ENCODE measurements at places on chromosomes 16 and 17.

GRCh38 chr16:83615953-83616350, 191.8 kb upstream of the HSBP1 start:
- no peaks in the 10 kb centered on the region for H3K27me3 ChIP-seq
- H3K4me1 ChIP-seq: no peaks in the 10 kb centered on the region
- H3K4me3 ChIP-seq: no peak overlapping the region

DNA sequence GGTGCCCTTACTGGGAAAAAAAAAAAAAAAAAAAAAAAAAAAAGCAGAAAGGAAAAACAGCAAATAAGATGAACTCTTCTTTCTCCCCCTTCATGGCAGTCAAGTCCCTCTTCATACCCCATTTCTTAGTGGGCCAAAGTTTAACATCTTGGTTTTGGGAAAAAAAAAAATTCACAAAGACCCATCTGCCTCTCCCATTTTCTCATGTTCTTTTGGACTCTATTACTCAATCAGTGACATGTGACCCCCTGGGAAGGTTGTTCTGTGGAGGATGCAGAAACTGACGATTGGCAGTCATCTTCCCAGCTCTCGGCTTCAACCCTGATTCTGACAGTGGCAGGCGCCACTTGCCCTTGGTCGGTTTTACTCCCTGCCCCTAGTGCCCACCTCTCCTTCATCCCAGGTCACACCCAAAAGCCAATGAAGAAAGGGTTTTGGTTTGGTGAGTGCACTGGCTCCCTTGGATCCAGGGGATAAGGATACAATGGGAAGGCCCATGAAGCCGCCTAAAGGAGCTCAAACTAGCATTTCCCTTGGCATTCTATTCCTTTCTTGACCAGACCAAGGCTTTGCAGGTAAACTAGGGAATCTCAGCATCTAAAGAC, 60.7 kb upstream of the TBX2 start:
- DNase-seq: no peak
- no peaks in the 10 kb centered on the region for H3K36me3 ChIP-seq
- no peak overlapping the region for H3K27ac ChIP-seq
- H3K4me1 ChIP-seq: no peaks in the 10 kb centered on the region

- peak overlapping the region; percentile 78 for H3K27ac ChIP-seq
- no peaks in the 10 kb centered on the region for H3K27me3 ChIP-seq
- H3K36me3 ChIP-seq: no peaks in the 10 kb centered on the region
- no peak for DNase-seq
Measured at GRCh38 chr17:64607862-64608565, 54.1 kb downstream of the SMURF2 start.

DNA sequence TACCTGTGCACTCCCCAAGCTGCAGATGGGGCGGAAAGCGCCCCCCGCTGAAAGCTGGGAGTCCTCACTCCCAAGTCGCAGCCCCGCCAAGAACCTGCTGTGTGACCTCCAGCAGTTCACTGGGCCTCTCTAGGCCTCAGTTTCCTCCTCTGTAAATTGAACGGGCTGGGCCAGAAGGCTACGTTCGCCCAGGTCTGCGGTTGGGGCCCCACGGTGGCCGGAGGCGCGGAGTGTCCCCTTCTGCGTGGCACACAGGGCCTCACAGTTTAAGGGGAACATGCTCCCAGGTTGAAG, 628 bp downstream of the GALK1 start:
- H3K4me1 ChIP-seq: peaks cover 14% of the 10 kb centered on the region
- peaks cover 2% of the 10 kb centered on the region for H3K36me3 ChIP-seq
- no peaks in the 10 kb centered on the region for H3K27me3 ChIP-seq
- H3K4me3 ChIP-seq: peak overlapping the region; percentile 88

DNA sequence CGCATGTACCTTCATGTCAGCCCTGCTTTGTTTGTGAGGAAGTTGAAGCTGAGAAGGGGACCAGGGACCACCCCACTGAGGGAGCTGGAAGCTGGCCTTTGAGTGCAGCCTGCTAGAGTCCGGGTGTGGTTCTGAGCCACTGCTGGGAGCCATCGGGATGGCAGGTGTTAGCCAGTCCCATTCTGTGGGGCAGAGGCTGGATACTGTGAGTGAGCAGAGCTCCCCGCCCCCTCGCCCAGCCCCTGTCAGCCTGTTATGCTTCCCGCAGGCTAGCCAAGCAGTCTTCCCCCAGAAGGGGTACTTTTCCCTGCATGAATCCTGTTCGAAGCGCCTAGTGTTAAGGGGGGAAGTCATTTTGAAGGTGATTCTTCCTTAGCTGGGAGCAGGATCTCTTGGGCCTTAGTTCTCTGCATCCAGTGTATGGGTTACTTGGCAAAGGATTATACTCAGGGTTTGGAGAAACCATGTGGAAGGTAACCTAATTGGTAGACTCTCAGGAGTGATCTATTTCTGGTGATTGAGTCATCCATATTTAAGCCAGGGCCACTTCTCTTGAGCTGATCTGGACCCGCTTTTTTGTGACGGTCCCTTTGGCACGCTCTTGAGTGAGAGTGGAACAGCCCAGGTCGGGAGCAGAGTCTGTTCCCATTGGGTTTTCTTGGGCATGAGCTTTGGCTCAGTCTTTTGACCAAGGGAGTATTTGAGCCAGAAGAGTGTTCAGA, 23.8 kb downstream of the AKAP1 start:
- peaks cover 12% of the 10 kb centered on the region for H3K36me3 ChIP-seq
- no peak overlapping the region for H3K27ac ChIP-seq
- H3K4me1 ChIP-seq: peaks cover 3% of the 10 kb centered on the region

GRCh38 chr17:55198690-55199370, 65.9 kb upstream of the HLF start:
- no peak for DNase-seq
- no peaks in the 10 kb centered on the region for H3K36me3 ChIP-seq
- peaks cover 17% of the 10 kb centered on the region for H3K27me3 ChIP-seq
- no peaks in the 10 kb centered on the region for H3K4me1 ChIP-seq
- no peak overlapping the region for H3K4me3 ChIP-seq

GRCh38 chr16:56713794-56714193, 16.1 kb upstream of the NUP93 start:
- H3K4me3 ChIP-seq: no peak overlapping the region
- H3K27me3 ChIP-seq: peaks cover 2% of the 10 kb centered on the region

DNA sequence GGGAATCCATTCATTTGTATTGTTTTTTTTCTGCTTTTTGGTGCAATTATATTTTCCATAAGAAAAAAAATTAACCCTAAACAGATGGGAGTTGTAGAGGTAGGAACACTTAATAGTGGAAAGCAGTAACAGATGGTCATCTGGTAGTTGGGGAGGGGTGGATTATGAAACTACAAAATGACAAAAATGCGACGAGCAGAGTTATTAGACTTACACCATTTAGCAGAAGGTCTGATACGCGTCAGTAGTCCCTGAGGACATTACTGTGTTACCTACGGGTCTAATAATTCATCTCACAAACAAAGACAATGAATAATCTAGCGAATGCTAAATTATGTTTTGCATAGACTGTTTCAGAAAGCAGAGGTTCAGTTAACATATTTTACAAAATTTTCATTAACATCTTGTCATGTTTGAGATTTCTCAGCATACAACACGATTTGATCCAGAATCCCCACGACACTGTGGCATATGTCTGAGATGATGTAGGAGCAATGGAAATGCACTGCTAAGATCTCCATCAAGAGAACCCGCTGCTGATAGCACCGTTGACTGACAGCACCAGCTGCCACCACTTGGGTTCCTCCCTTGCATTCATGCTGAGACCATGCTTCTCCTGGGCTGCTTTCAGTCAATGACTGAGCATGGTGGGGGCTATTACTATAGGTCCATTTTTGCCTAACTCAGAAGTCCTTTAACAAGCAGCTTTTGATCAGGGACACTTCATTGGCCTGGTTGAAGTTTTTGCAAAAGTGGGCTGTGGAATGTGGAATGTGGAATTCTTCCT, 182.2 kb upstream of the CPHXL start:
- no peak for DNase-seq
- no peaks in the 10 kb centered on the region for H3K36me3 ChIP-seq
- H3K4me1 ChIP-seq: peaks cover 1% of the 10 kb centered on the region
- H3K27me3 ChIP-seq: no peaks in the 10 kb centered on the region

DNA sequence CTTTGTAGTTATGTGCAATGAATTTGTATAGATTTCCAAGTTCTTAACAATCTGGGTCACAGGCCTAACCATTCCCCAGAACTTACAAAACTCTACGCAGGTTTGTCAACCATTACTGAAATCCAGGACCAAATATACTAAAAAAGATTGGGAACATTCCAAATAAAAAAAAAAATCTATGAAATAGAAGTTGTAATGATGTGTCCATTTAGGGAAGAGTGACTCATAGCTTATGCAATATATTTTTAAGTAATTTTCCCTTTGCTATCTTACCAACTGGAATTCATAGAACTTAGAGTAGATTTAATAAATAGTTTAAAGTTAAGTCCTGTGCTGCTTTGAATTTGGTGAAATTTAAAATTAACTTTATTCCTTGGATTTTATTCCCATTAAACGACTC, 393.2 kb downstream of the PMP22 start:
- no peak overlapping the region for H3K27ac ChIP-seq
- no peak overlapping the region for H3K4me3 ChIP-seq
- no peak for DNase-seq
- no peaks in the 10 kb centered on the region for H3K27me3 ChIP-seq

GRCh38 chr16:79723583-79724168, 123.1 kb upstream of the MAF start:
- H3K27me3 ChIP-seq: peaks cover 3% of the 10 kb centered on the region
- H3K27ac ChIP-seq: no peak overlapping the region
- H3K36me3 ChIP-seq: peaks cover 1% of the 10 kb centered on the region
- no peak for DNase-seq

Measured in activated CD4-positive, alpha-beta T cell treated with anti-CD3 and anti-CD28 coated beads, Interleukin-2, amount 10 ng/mL, durations not matched to agents 24 days and 14 days (primary cell).